Glomerular endothelial cell (primary cell): ENCODE measurements at places on chromosomes 16 and 17.

DNA sequence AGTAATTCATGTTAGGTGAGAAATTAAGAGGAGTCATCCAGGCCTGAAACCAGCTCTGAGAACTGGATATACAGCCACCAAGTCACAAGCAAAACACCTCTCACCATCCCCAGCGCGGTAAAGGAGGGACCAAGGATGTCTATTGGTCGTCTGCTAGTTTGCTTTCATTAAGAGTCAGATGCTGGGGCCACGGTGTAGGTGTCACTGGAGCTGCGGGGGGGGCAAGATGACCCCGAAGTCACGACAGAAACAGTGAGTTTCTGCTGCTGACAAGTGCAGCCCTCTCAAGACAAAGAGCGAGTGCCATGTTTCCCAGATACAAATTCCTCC, 790 bp downstream of the NCBP3 start:
- no peak for DNase-seq

DNA sequence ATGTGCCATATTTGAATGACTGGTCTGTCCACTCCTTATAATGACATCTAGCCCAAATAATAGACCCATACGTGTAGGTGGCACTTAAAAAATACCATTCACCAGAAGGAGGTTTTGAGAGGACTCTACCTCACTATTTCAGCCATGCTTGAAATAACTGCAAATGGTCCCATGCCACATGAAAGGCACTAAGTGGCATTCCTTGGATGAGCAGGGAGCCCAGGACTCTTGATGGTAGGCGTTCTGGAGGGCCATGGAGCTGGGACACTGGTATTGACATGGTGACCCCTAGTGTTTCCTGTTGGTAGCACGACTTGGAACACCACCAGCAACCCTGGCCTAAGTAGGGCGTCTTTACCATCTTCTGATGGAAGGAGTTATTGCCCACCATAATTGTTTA, 148.7 kb upstream of the ZFHX3 start:
- DNase-seq = peak; percentile 44

DNA sequence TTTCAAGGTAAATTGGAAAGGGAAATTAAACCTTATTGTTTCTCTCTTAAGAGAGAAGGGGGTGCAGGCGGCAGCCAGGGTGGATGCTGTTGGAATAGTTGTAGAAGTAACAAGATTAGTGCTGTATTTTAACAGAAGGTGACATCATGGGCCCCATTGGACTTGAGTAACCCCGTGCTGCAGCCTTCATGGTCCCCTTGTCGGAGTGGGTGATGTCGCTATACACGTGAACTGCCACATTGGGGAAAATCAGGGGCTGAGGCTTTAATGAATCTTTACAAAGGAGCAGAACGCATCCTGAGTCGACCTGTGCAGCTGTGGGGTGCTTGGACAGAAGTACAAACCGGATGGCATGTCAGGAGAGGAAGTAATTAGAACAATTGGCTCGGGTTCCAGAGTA, 3.2 kb downstream of the SNX11 start:
- DNase-seq = no peak

- DNase-seq = no peak
These were observed 191.1 kb upstream of the CIBAR2 start for GRCh38 chr16:85303354-85303883.

DNA sequence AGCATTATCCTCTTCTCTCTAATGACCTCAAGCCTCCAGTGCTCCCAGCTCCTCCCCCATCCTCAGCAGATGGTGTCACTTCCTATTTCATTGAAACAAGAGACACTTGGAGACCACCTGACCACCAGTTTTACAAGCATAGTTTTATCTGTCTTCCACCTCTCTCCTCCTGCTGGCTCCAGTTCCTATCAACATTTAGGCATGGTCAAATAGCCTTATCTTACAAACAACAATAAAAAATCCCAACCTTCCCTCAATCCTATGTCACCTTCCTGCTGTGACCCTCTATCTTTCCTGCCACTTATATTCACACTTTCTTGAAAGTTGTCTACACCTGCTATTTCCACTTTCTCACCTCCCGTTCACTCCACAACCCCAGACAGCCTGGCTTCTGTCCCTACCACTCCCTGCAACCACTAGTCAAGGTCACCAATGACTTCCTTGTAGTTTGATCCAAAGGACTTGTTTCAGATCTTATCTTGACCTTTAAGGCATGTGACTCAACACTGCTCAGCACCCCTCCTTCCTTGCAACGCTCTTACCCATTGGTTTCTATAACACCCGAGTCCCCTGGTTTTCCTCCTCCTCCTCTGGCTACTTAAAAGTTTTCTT, 4.3 kb upstream of the NTN1 start:
- DNase-seq = no peak

GRCh38 chr16:74997042-74997491, 1.8 kb upstream of the ZNRF1 start:
- no peak for DNase-seq

DNA sequence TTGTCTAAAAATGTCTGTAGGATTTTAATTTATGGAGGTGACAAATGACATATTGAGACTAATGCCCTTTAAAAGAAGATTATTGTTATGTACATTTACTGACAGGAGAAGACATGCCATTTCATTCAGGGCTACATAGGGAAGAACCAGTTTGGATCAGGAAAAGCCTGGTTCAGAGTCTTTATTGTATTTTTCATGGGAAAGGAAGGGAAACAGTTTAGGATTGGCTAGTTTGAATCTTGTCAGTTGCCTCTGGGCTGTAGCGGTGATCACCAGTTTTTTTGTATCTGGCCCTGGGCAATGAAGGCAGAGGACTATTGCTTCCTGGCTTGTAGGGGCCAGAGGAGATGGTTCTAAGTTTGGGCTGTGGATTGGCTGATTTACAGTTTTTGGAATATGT, 31.8 kb downstream of the NSRP1 start:
- no peak for DNase-seq

- no peak for DNase-seq
These were observed 3.8 kb downstream of the RNF213 start for GRCh38 chr17:80264205-80265075.

- no peak for DNase-seq
These were observed 17.4 kb downstream of the HS3ST3B1 start for GRCh38 chr17:14318109-14318917.

GRCh38 chr16:30491744-30492308, 19.3 kb downstream of the ITGAL start:
- no peak for DNase-seq

GRCh38 chr16:4765511-4766474, 1.2 kb downstream of the ZNF500 start:
- DNase-seq = no peak

DNA sequence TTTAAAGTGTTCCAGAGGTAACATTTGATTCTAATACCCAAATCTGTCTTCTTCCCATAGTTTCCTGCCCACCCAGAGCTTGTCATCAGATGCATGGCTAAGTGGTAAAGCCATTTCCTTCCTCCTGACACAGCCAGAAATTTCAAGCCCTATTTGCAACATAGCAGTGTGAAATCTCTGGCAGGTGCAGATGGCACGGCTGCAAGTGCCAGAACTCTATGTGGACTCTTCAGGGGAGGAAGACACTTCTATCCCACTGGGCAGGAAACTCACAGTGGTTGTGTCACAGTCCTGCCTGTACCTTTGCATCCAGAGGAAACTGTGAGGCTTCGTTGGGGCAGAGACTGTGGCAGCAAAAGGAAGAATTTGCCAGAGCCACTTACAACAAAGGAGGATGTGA, 13.2 kb downstream of the DYNLRB2 start:
- no peak for DNase-seq

DNA sequence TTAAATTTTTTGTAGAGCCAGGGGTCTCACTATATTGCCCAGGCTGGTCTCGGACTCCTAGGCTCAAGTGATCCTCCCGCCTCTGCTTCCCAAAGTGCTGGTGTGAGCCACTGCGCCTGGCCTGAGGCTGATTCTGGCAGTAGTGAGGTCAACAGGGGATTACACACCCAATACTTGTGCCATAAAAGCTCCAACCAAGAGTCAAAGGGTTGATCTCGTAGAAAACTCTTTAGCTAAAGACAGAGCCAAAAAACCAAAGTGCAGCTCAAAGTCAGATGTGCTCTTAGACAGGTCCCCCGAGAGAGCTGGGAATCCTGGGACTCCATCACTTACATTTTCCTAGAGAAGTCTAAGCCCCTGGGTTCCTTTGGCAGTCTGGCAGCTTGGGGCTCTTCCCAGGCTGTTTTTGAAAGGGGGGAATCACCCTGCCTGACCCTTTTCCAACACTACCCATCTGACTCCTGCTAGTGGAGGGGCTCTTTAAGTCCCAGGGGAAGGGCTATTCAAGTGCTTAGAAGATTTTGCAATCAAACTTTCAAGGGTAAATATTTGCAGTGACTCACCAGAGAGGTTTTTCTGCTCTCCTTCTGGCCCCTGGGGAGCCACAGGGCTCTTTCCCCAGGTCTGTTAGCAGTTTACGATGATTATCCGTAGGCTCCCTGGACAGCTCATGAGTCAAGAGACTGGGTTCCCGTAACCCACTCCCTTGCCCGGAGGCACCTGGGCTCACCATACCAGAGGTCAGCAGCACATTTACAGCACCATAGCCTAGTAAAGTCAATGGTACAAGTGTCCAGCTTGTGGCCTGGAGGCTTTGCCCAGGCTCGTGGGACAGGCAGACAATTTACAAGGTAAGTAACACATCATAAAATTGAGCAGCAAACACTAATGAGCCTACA, 408.7 kb downstream of the SLC39A11 start:
- no peak for DNase-seq

GRCh38 chr16:80759419-80760162, 44.8 kb downstream of the CDYL2 start:
- no peak for DNase-seq

GRCh38 chr16:30787613-30788378, 791 bp upstream of the ZNF629 start:
- DNase-seq = no peak

DNA sequence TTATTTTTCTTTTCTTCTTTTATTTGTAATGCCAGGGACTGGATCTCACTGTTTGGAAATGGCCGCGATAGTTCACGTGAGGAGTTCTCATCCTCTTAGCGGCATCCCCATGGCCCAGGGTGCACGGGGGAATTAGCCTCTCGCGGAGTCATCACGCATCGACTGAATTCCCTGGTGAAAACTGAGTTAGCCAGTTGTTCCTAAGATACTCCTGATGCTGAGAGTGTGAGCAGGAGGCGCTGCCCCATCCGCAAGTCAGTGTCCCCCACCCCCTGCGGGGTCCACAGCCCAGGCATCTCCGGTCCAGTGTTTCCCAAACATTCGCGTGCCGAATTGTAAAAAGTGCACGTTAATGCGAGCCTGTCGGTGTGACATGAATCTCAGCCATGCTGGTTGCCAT, 277.2 kb downstream of the CPPED1 start:
- no peak for DNase-seq

DNA sequence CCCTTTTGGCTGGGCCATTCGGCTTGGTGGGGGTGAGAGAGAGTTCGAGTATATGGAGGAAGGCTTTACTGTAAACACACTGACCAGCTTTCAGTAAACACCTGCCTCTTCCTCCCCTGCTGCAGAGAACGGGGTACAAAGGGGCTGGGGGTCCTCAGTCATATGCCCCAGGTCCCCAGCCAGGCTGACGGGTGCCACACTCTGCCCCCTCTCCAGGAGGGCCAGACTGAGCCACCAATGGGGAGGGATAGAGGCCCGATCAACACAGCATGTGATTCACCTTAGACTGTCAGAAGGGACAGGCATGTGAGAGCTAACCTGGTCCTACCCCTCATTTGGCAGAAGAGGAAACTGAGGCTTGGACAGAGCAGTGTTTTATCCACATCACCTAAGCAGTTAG, 13.0 kb downstream of the NHERF1 start:
- DNase-seq = no peak

GRCh38 chr16:19923396-19923795, 38.7 kb upstream of the GPRC5B start:
- no peak for DNase-seq

DNA sequence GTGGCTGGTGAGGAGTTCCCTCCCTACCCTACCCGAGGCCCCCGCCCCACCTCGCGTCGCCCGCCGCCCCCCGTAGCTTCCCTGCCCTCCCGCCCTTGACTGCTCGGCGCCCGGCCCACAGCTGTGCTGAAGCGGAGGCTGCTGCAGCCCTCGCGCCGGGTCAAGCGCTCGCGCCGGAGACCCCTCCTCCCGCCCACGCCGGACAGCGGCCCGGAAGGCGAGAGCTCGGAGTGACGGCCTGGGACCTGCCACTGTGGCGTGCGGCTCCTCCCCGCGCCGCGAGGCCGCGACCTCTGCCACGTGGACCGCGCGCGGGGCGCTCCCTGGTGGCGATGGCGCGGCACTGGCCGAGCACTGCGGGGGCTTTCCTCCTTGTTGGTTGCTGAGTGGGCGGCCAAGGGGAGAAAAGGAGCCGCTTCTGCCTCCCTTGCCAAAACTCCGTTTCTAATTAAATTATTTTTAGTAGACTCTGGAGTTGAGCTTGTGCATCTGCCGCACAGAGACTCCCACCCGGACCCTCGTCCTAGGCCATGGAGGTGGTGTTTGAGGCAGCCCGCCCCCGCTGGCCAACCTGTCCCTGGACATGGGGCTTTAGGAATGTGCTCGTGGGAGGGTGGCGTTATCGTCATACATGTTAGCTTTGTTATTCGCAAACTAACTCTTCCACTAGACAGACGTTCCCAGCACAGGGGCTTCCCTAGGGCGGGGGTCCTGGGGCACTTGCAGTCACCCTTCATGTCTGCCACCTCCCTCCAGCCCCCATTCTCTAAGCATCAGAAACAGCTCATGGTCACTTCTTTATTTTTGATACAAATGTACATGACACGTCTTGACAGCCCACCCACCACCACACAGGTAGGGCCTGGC, 4.4 kb downstream of the TP53I13 start:
- no peak for DNase-seq

DNA sequence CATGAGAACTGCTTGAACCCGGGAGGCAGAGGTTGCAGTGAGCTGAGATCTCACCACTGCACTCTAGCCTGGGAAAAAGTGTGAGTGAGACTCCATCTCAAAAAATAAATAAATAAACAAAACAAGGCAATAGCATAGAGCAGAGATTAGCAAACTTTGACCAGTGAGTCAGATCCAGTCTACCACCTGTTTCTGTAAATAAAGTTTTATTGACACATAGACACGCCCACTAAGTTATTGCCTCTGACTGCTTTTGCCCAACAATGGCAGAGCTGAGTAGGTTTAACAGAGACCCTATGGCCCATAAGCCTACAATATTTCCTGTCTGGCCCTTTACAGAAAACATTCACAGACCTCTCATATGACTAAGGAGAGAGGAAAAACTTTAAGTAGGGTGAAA, 44.3 kb downstream of the XYLT1 start:
- no peak for DNase-seq

DNA sequence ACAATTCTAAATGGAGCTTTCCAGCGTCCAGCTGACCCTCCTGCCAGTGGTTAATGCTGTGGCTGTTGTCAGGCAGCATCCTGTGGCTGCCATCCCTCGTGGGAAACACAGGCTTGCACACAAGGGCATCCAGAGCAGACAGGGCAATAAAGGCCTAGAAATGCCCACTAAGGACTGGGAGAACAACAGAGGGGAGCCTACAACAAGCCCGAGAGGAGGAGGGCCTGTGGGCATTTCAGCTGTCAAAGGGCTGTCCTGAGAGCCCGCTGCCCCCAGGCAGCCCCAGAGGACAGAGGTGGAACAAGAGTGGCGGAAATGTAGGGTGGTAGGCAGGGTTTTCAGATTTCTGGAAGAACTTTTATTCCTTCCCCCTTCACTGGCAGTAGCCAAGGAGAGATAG, 81.1 kb downstream of the TNRC6C start:
- no peak for DNase-seq
